AG09309 (cell line): ENCODE measurements at places on chromosomes 6 and 20.

GRCh38 chr6:75290136-75290945, 5.7 kb upstream of the TMEM30A start:
- DNase-seq, result no peak

DNA sequence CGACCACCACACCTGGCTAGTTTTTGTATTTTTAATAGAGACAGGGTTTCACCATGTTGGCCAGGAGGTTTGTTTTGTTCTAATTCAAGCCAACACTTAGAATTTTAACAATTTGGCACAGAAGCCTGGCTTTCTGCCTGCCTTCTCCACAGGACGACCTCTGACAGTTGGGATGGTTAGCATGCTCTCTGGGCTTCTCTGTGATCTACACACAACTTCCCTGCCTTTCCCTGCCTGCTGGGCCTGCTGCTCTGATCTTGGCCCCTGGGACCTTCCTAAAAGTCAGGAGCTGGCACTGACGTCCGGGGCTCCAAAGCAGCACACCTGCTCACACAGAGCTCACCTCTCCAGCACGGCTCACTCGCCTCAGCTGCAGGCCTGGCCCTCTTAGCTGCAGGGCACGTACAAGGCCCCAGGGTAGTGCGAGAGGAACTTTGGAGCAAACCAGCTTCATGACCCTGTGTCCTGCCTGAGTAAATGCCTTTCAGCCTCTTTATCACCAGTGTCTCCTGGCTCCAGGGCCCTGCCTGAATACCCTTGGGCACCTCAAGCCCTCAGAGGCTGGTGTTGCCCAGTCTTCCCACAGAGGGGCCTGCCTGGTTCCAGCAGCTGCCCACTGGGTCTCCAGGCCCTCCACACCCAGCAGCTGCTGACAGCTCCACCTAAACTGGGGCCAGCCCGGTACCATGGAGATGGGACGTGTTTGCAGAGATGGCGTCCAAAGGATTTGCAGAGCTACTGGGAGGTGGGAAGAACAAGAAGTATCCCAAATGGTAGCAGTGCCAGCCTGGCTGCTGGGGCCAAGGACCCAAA, 96.0 kb downstream of the PSMB1 start:
- no peak for DNase-seq

GRCh38 chr20:31569163-31570020, 35.7 kb upstream of the ID1 start:
- no peak for DNase-seq

DNA sequence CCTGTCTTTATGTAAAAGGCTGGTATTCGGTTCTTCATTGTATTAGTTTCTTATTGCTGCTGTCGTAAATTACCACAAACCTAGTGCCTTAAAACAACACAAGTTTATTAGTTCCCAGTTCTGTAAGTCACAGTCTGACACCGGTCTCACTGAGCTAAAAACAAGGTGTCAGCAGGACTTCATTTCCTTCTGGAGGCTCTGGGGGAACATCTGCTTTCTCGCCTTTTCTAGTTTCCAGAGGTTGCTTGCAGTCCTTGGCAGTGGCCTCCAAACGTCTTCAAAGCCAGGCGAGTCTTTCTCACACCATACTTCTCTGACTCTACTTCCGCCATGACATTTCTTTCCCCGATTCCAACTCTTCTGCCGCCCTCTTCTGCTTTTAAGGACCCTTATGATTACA, 43.0 kb upstream of the ZFAND3 start:
- no peak for DNase-seq

- no peak for DNase-seq
Measured at GRCh38 chr6:169323221-169323620, 69.6 kb upstream of the THBS2 start.

DNA sequence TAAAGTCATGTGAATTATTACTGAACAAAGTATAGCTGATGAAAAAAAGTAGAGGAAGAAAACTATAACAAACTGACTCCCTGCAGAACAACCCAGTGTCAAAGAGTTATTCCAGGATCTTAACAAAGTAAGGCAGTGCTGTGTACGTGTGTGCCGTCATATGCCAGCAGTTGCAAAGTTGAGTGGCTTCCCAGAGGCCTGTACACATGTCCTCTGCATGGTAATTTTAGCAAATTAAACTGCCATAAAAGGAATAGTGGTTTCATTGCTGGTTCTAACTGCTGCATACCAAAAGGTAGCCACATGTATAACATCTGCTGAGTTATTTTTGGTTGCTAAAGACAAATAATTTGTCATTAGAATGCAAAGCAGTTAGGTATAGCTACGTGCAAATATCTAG, 44.8 kb downstream of the RIPOR2 start:
- DNase-seq, result no peak

DNA sequence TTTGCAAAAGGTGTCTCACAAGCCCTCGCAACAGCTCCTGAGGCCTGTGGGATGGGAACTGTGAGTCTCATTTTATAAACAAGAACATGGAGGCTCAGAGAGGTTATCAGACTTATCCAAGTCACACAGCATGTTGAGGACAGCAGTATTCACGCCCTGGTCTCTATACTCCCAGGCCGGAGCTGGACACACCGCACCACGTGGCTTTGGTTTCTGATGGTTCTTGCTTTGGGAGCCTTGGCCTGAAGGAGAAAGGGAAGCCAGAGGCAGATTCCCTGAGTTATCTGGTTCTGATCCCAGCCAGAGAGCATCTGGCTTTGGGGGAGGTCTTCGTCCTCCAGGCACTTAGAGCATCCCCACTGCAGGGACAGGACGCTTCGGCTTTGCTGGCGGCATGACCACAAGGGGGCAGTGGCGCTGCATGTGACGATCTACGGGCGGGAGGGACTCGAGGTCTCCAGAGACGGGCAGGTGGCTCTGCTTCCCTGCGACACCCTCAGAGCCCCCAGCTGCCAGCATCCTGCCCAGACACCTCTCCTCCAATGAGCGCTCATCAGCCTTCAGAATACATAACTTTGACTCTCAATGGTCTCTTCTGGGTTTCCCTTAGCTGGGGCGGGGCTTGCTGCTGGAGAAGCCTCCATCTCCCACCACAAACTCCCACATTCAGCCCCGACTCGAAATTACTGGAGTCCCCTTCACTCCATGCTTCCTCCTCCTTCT, 51.4 kb upstream of the SAYSD1 start:
- no peak for DNase-seq

DNA sequence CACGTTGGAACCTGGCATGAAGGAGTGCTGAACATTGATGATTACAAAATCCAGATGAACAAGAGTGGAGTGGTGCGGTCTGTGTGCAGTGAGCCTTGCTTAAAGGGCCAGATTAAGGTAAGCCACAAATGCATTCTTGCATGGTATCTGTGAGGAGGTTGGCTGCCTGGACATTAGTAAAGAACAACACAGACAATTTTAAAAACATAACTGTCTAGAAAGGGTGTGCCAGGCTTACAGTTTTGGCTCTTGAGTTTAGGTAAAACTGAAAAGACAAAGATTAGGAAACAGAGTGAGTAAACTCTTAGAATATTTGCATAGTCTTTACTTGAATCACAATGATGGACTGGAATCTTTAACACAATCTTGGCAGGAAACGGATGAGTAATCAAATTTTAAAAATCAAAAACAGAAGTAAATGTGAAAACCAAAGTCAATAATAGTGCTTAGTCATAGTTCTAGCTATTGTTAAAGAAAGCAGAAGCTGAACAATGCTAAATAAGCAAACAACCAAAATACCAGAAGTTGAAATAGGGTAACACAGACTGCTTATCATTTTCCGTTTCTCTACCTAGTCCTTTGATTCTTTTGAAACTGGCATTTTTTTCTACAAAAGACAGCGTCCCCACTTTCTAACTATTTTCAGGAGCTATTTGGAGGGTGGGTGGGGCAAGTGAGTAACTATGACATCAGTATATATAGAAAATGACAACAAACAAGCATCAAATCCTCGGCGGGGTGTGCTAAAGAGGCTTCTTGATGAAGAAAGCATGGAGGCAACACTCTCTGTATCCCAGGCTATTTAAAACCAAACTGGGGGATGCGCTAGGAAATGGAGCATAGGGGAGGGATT, 185.8 kb upstream of the RAB32 start:
- peak; percentile 81 for DNase-seq

GRCh38 chr6:123515715-123516114, 121.0 kb downstream of the TRDN start:
- no peak for DNase-seq
